ENCODE measurements at places on chromosomes 1 and 21.

- DNase-seq: peak; percentile 90
These were observed 269.2 kb downstream of the SDCCAG8 start for GRCh38 chr1:243525085-243525487.

DNA sequence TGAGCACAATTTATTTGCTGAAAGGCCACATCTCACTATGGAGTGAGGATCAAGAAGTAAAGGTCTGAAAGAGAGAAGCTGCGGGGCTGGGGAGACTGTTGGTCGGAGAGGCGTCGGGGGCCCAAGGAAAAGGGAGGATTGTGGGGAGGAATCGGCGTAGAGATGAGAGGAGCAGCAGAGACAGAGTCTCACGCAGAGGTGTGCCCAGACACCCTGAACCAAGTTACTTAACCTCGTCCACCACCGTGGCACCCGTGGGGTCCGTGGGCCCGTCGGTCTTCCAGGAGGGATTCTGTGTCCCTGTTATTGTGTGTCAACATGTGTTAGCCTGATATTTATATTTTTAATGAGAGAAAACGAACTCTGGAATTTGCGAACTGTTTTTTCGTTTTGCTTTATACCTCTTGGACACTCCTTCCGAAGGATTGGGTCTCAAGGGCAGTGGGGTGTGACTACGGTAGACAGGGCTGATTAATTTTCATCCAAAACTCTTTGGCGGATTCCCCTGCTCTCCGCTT, 3.8 kb upstream of the NBPF1 start:
- no peak for DNase-seq

- no peak for DNase-seq
These were observed 1.3 kb upstream of the TXNIP start for GRCh38 chr1:145997718-145998023.

DNA sequence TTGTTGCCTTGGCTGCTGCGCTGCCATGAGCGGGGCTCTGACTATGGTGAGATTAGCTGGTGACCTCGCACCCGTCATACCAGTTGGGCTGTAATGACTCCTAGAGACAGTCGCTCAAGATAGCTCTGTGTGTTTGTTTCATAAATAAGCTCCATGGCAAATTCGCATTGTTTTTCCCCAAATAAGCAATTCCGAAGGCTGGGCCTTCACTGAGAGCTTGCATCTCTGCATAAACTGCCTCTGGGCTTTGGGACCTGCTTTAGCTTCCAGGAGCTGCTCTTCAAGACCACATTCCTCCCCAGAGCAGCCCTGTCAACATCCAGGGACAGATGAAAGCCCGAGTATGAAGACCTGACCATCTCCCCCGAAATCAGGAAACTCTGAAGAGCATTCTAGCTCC, 40.7 kb upstream of the SCCPDH start:
- no peak for DNase-seq

DNA sequence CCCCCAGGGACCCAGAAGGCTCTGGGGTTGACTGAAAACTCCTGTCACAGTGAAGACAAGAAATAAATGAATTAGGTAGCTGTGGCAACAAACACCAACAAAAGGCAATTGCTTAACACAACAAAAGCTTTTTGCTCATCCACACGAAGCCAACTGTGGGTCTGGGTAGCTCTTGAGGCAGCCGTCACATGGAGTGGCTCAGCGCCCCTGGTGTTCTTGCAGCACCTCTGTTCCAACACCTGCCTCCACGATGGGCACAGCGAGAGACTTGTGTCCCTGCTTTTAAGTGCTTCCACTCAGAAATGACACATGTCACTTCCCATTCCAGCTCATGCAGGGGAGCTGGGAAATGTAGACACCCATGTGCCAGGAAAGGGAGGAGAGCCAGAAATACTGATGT, 364.5 kb upstream of the DUSP10 start:
- DNase-seq: no peak

- no peak for DNase-seq
These were observed 1.5 kb downstream of the ENSA start for GRCh38 chr1:150627826-150628410.

DNA sequence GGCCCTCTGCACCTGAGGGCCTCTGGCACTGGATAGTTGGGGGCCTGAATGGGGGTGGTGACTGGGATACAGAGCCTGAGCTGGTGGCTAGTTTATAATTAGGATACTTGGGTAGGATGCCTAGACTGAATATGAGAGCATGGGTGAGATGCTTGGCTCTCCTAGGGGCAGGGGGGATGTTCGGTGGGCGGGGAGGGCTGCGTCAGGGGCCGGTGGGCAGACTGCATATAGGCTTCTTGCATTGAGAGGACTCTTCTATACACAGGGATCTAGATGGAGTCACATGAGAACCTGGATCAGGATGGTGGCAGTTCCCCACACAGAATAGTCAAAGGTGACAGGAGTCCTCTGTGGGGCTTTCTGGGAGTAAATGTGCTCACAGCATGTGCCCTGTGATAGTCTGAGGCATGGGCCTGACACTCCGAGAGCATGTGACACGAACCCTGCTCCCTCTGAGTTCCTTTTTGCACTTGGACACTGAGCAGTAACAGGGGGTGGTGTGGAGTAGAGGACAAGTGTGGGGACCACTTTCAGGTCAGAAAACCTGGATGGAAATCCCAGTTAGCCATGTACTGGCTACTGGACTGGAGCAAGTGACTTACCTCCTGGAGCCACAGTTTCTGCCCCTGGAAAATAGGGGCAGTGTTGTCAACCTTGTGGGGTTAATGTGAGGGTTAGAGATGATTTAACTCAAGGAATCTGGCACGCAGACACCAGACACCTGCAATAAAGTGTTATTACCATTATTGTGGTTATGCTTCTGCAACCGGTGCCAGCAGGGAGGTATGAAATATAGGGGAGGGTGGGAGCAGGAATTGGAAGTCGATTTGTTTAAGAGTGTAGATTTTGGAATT, 2.2 kb downstream of the MAP7D1 start:
- no peak for DNase-seq

DNA sequence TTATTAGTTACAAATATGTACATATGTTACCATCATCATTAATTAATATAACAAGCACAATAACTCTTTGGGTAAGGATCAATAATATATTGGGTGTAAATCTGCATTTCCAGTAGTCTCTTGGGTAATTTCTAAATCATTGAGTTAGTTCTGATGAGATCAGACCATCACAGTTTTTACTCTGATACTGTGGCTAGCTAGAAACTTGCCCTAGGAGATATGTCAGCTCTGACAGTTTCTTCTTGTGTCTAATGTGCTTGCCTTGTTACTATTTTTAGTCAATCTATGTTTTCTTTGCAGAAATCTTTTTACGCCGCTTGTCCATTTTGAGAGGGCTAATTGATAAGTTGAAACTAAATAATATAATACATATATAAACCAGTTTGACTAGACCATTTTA, 285.6 kb upstream of the ST6GALNAC5 start:
- no peak for DNase-seq

GRCh38 chr1:40435471-40435870, 14.8 kb upstream of the ZFP69B start:
- DNase-seq: peak; percentile 76

DNA sequence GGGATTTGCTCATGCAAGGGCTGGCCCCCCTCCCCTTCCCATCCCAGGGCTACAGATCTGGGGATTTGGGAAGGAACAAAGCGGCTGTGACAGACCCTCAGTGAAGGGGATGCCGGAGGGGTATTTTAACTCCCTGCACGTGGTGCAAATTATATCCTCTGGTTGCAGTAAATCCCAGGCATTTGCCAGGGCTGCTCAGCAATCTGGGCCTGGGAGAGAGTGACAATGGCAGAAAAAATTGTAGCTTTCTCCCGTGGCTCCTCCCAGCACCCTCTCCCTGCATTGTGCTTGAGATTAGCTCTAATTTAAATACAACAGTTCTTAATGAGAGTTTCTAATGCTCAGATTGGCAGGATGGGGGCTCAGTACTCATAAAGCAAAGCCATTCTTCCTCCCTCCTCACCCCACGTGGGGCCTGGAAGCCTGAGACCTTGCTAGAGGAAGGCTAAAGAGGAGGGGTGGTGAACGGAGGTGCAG, 129.9 kb upstream of the CD34 start:
- DNase-seq: no peak

- no peak for DNase-seq
These were observed 3.0 kb downstream of the TMPRSS3 start for GRCh38 chr21:42392731-42393442.

DNA sequence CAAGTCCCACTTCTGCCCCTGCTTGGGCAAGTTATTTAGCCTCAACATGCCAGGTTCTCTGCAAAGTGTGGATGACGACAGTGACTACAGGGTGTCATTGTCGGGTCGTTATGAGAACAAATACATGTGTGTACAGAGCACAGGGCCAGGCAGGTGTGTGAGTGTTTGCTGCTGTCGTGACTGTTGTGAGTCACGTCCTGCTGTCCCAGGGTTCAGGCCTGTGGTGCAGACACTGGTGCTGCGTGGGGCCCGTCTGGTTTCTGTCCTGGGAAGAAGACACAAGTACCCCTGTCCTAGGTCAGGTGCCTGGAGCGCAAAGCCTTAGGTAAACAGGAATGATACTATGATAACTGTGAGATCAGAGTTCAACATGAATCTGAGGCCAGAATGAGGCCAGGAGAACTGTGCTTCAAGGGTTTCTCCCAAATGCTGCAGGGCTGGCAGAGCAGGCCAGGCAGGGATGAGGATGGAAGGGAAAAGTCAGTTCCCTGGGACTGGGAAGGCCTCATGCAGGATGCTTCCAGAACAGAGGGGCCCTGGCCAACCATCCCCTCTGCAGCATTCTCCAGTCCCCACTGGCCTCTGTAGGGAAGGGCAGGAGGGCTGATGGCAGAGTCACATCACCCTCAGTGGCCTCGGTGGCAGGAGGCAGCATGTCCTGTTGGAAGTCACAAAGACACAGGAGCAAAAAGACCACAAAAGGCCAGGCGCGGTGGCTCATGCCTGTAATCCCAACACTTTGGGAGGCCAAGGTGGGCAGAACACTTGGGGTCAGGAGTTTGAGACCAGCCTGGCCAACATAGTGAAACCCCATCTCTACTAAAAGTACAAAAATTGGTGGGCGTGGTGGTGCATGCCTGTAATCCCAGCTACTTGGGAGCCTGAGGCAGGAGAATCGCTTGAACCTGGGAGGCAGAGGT, 15.7 kb downstream of the GPR157 start:
- DNase-seq: no peak

DNA sequence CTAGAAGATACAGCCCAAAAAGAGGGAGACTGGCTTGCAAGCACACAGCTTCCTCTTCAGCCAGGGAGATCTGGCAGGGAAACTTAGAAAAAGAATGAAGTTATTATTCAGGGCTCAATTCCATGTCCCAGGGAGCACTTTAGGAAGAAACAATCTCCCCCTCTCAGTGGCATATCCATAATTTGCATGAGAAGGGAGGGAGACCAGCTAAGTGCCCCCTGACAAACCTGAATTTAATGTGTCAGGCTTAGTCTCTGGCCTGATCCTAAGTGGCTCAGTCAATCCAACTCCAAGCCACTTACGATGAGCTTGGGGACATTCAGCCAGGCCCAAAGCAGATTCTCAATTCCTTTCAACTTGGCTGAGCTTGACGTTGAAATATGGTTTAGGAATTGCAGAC, 17.7 kb upstream of the KCND3 start:
- DNase-seq: no peak

DNA sequence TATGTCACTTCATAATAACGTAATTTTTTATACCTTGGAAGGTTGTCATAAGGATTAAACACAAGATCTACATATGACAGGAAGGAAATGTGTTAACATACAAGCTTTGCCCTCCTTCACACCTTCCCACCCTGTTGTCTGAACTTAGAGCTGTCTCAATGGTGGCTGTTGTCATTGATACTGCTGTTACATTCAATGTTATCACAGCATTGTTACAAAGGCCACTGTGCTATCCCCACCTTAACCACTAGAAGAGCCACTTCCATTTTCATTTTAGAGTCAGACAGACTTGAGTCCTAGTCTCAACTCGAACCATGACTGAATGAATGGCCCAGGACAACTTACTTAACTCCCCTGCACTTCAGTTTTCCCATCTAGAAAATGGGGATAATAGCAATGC, 31.2 kb downstream of the TAS1R2 start:
- no peak for DNase-seq

DNA sequence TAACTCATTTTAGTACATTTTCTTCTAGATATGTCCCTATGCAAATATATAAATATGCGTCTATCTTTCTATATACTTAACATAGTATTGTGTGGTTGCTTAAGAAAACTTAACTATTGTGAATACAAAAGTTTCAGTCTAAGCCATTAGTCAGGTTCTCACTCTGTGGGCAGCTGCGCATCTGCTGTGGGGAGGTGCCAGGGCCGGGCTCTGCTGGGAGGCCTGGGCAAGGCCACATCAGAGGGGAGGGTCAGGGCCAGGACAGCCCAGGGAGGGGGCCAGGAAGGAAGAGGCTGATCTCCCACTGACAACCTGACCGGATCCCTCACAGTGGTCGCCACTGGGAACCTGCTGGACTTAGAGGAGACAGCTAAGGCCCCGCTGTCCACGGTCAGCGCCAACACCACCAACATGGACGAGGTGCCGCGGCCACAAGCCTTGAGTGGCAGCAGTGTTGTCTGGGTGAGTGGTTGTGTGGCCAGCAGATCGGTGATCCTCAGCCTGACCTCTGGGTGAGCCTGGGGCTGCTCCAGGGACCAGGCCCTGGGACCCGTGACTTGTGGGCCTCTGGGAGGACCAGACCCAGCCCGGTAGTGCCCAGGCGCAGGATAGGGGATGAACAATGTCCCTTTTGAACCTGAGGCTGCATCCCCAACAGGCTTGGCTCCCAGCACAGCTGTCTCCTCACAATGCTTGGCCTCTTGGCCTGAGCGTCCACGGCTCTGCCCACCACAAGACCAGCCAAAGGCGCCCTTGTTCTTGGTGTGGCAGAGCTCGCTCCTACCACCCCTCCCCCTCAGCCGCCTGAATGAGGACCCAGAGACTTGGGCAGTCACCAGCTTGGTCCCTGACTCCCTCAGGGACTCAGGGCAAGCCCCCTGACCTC, 20.2 kb downstream of the LDLRAP1 start:
- DNase-seq: no peak

DNA sequence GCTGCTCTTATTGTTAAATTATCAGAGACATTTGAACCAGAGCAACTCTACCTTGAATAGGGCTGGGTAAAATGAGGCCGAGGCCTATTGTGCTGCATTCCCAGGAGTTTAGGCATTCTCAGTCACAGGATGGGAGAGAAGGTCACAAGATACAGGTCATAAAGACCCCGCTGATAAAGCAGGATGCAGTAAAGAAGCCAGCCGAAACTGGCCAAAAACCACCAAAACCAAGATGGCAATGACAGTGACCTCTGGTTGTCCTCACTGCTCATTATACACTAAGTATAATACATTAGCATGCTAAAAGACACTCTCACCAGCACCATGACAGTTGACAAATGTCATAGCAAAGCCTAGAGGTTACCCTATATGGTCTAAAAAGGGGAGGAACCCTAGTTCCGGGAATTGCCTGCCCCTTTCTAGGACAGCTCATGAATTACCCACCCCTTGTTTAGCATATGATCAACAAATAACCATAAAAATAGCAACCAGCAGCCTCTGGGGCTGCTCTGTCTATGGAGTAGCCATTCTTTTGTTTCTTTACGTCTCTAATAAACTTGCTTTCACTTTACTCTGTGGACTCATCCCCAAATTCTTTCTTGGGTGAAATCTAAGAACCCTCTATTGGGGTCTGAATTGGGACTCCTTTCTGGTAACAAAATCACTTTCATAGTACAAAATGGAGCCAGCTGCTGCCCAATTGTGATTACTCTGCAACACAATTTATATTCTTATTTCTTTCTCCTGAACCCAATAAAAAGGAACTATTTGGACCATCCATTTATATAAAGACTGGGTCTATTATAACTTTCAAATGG, 179.6 kb downstream of the TGFBR3 start:
- DNase-seq: no peak

- DNase-seq: no peak
These were observed 16.5 kb downstream of the BRWD1 start for GRCh38 chr21:39296891-39297290.

- DNase-seq: no peak
These were observed 659.3 kb downstream of the USP25 start for GRCh38 chr21:16388911-16389560.
